Adrenal gland (tissue), 19 donors: ENCODE measurements at places on chromosomes 16 and 17. TPM values are rescaled to one million over a fixed set of nuclear protein-coding genes. Genes with fewer than 3 reads are reported as not detected.

KRT23 gene
- total RNA-seq, result not detected

TK1 gene
- total RNA-seq, result 2.4 TPM

TMC8 gene
- 6.5 TPM for total RNA-seq

CES2 gene
- 79.6 TPM for total RNA-seq

SLFN14 gene
- total RNA-seq, result not detected

PRSS27 gene
- total RNA-seq, result 1.7 TPM

STH gene
- not detected for total RNA-seq

EVPL gene
- not detected for total RNA-seq

HSF4 gene
- total RNA-seq, result 116 TPM

FOXF1 gene
- 0.27 TPM for total RNA-seq

ARL4D gene
- total RNA-seq, result 6.2 TPM

IL34 gene
- total RNA-seq, result 38.1 TPM

AATK gene
- total RNA-seq, result 0.89 TPM

SEZ6L2 gene
- total RNA-seq, result 7.5 TPM
